ENCODE measurements at places on chromosomes 5 and 9.

DNA sequence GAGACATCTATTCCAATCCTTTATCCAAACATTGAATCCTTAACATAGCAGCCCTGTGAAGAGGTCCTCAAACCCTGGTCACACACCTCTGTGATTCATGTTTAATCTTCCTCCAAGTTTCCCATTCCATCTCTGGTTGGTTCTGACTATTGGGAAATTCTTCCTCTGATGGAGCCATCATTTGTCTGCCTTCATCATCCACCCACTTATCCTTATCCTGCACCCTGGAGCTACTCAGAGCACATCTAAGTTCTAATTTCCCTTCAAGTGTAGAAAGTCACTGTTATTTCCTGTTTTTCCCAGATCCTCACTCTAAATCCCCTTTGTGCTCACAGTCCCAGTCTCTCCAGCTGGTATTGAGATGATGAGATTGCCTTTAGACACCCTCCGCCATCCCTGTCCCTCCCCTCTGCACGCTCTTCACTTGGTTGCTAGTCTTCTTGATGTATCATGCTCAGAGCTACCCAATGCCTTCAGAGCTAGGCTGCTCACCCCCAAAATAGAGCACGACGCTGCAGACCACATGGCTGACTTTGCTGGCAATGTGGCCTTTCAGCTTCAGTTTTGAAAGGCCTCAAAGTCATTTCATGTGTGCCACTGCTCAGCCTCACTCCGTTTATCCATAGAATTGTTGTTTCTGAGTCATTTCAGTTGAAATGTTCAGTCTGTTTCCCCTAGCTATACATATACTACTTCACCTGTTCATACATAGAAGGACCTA is 154.3 kb downstream of the PALM2AKAP2 start:
- DNase-seq = no peak

- no peak for DNase-seq
These were observed 44.7 kb upstream of the OTP start for GRCh38 chr5:77683171-77683732.

DNA sequence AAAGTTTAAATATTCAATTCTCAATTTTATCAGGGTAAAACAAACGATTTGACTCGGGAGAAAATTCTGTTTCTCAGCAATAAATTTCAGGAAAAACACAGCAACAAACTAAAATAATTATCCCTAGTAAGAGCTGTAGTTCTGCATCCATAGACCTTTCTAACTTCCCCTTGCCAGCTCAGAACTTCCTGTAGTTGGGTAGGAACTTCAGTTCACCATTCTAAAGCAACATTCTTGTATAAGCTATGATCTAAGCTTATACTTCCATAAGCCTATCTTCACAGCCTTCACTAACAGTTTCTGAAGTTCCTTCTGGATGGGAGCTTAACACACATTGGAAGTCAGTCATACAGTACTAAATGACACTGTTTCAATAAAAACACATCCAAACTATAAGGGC is 96.6 kb downstream of the UBAP2 start:
- no peak for DNase-seq

- no peak for DNase-seq
These were observed 129.7 kb downstream of the RAPGEF6 start for GRCh38 chr5:131505237-131505908.

GRCh38 chr5:89535411-89535810 is 652.4 kb upstream of the MEF2C start:
- no peak for DNase-seq

GRCh38 chr5:8844206-8844605 is 701.7 kb downstream of the SEMA5A start:
- no peak for DNase-seq

DNA sequence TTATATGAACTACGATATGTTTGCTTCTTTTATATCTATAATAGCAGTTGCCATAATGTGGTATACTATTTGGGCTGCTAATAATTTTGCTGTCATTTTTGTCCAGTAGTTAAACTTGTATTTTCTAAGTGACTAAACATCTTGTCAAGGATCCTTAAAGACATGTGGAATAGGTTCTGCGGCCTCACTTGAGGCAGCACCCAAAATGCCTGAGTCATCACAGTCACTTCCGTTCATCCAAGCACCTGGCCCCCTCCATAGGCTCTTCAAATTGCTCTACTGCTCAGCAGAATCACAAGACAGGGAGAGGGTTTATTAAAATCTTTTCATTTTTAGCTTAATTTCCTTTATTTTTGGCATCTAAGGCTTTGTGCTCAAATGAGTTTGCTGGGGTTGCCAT is 259.1 kb downstream of the AOPEP start:
- DNase-seq = no peak

DNA sequence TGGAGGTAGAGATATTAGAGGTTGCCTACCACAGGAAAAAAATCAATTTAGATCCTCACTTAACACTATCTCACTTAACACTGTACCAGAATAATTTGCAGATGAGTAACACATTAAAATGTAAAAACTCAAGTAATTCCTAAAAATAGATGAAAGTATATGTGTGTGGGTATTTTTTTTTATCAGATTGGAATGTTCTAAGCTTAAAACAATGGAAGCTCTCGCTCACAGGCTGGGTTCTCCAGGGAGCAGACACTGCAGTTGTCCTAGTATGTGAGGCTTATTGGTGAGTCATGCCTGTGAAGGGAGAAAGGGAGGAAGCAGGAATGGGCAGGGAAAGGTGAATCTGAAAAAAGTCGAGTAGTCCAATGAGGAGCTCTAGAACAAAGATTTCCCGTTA is 181.3 kb upstream of the ZNF608 start:
- no peak for DNase-seq

DNA sequence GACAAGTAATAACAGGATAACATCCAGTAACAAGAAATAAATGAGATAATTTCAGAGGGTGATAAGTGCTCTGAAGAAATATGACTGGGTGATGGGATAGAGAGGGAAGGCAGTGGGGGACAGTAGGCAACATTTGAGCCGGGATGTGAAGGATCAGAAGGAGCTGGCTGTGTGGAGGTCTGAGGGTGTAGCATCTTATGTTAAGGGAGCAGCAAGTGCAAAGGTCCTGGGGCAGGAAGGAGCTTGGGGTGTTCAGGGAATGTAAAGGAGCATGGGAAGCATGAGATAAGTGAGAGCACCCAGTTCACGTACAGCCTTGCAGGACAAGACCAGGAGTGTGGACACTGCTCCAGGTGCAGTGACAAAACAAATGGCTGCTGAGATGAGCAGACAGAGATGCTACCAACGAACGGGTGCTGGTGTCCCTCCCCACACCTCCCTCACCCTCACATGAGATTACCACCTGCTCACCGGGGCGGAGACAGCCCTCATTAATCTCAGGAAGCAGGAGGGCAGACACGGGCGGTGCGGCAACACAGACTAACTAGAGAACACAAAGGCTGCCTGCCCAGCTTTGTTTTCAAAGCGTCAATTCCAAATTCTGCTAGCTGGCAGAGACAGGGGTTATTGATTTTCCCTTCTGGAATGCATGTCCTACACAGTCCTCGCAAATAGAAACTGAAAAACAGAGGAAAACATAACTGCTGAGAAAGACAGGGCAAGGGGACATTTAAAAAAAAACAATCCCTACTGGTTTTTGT is 298.1 kb upstream of the PANK3 start:
- DNase-seq = no peak

GRCh38 chr5:133119233-133119711 is 67.5 kb downstream of the HSPA4 start:
- no peak for DNase-seq

GRCh38 chr5:96687812-96688453 is 25.8 kb downstream of the CAST start:
- DNase-seq = no peak

DNA sequence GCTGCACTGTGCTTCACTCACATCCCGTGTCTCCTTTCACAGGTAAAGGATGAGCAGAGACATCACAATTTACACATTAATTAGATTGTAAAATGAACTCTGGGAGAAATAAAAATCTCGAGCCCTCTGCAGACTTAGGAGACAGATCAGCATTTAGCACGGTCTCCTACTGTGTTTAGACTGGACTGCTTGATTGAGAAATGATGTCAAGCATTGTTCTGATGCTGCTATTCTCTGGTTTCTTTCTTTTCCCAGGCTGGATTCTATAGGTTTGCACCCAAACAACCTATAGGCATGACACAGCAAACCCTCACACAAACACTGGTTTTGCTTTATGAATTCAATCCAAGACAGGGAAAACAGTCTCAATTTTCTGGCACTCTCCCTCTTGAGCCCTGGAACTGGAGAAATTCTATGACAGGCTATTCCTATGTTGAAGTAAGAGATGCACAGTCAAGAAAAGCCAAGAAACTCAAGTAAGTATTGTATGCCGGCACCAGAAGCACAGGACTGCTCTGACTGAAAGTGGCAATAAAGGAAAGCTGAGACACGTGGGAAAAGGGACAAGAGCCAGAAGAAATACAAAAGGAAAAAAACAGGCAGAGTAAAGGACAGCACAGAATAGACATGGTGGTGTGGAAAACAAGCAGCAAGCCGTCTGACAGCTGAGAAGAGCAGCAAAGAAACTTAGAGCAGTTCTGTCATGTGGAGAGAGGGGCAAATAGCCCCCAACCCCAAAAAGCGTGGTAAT is 24.8 kb upstream of the ERAP2 start:
- DNase-seq = no peak

DNA sequence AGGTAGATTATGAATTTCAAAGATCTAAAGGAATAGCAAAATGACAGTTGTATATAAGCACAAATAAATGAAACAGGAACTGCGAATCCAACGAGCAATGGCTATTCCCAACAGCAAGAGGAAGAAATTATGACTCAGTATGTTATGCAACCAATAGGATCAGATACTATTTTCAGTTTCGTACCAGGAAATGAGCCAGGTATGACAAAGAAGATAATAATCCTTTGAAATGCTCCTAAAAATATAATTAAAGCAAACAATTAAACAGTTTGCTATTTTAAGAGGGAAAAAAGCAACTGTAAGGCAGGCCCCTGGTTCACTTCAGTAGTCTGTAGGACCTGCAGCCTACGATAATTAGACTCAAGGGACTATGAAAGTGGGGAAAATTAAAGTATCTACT is 58.9 kb downstream of the AUH start:
- DNase-seq = no peak

DNA sequence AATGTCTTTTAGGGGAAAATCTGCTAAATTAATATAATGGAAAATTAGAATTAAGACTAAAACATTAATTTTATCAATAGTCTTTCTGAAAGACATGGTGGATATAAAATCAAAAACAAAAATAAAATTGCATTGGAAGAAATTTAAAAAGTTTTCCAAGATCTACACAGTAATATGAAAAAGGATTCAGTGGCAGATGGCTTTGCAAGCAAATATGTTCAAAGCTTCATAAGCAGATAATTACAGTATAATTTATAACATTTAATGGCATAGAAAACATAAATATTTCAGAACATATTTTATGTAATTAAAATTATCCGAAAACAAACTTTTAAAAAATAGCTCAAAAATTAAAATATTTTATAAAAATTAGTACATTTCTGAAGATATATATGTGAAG is 512.4 kb upstream of the CYLC2 start:
- no peak for DNase-seq

DNA sequence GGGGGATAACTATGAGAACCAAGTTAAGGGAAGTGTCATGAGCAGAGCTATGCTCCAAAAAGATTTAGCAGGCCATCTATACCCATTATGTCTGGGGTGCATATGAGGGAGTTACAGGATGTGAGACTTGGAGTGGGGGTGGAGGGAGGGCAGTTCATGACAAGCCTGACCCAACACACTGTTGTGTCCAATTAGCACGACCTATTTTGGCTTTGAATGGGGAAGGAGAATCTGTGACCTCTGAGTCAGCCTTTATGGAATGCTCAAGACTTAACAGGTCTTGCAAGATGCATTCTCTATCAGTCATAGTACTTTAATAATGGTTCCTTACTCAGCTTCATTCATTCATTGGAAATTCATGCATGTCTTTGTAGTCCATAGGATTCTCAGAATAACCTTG is 71.7 kb downstream of the GRIA1 start:
- no peak for DNase-seq

DNA sequence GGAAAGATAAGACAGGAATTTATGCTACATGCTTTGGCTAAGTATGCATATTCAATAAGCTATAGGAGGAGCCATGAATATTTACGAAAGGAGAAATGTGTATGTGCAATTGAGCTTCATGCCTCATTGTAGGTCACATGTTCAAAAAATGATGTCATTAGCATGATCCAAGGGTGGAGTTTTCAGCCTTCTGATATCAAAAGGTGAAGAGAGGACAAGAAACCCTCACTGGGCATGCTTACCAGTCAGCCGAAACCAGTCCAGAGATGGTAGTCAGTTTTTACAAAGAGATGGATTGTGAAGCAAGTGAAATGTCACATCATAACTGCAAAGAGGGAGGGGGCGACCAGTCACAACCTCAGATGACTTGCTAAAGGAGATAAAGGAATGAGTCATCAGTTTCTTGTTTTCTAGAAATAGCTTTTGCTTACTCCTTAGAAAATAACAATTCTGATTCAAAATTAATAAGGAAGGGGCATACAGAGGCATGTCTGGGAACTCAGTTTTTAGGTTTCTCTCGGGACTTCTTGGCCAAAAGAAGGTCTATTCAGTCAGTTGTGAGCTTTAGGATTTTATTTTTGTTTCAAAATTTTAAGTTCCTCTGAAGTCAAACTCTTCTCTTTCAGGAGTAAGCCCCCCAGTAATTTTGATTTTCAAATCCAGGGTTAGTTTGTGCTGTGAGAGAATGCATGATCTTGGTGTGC is 1067.8 kb upstream of the EDIL3 start:
- DNase-seq = no peak

- DNase-seq = no peak
These were observed 349.1 kb downstream of the CTNND2 start for GRCh38 chr5:11555171-11555570.
